Fibroblast of skin of left quadriceps (primary cell): ENCODE measurements at places on chromosomes 12 and 14.

DNA sequence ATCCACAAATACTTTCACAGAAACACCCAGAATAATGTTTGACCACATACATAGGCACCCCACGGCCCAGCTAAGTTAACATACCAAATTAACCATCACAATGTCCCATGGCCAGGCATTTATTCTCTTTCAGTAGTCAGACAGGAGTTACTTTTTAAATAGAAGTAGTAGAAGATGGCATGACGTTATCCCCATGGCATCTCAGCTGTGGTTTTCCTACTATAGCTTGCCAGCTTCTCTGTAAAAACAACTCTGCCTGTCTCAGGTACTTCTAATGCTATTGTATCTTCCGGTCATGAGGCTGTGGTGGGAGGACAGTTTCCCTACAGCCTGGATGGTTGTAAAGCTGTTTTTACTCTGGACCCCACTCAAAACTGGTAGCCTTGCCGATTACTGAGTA, 19.3 kb downstream of the CTSG start:
- no peak for DNase-seq

- peak; percentile 61 for DNase-seq
Observed at GRCh38 chr12:52871291-52872039, 22.7 kb upstream of the KRT78 start.

- no peak for DNase-seq
Observed at GRCh38 chr12:61161961-61162360, 1098.2 kb upstream of the USP15 start.

DNA sequence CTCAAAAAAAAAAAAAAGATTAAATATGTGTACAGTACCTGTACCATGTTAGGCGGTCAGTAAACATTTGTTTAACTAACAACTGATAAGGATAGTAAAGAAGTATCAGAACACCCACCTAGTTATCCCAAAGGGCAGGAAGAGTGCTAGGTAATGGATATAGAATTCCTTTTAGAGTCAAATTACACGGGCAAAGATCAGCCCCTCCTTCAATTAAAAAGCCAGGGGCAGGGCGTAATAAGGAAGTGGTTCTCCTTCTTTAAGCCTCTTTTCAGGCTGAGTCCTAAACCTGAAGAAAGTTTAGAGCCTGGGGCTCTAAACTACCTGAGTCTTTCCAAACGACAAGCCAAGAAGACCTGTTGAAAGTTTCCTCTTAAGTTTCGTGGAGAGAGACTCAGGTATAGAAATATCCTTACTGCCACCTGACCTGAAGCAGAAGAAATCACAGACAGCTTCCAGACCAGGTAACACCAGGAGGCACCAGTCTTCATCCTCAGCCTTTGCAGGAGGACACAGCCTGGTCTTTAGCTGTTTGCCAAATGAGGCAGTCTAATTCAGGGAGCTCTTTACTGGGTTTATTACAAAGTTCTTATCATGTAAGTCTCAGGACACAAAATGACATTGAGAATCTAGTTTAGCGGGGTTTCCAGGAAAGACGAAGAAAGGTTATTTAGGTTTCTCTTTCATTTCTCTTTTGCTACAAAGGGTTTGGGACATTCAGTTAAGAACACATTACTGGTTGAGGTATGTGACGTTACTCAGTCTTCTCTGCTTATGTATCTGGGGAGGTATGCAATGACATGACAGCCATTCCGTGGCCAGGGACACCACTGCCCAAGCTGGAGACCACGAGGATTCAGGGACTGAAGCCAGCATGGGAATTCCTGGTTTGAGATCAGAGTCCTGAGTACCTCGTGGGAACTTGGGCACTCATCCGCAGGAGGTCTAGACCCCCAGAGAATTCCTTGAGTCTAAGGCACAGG, at the start of gene BCL2L14:
Gene BCL2L14, plus strand, starts transcription at position 266 of the 983 bp plus-strand sequence. CDS start 8,367 bp downstream, outside the sequence.
- DNase-seq: no peak

GRCh38 chr12:34033628-34034296, 11.5 kb downstream of the ALG10 start:
- no peak for DNase-seq

DNA sequence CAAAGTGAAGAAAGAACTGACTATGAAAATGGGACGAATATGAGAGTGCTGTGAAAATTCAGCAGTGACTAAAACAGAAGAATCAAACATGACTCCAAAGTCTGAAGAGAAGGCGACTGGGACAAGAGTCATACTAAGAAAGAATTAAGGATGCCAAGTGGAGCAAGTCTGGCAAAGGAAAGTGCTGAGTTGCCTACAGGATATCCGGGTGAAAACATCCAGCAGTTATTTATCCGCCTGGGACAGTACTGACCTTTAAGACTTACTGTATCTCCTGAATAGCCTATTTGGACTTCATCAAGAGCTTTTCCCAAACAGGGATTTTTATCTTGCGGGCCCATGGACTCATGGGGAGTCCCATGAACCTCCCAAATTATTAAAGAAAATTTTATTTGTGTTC, 41.1 kb downstream of the KICS2 start:
- no peak for DNase-seq

DNA sequence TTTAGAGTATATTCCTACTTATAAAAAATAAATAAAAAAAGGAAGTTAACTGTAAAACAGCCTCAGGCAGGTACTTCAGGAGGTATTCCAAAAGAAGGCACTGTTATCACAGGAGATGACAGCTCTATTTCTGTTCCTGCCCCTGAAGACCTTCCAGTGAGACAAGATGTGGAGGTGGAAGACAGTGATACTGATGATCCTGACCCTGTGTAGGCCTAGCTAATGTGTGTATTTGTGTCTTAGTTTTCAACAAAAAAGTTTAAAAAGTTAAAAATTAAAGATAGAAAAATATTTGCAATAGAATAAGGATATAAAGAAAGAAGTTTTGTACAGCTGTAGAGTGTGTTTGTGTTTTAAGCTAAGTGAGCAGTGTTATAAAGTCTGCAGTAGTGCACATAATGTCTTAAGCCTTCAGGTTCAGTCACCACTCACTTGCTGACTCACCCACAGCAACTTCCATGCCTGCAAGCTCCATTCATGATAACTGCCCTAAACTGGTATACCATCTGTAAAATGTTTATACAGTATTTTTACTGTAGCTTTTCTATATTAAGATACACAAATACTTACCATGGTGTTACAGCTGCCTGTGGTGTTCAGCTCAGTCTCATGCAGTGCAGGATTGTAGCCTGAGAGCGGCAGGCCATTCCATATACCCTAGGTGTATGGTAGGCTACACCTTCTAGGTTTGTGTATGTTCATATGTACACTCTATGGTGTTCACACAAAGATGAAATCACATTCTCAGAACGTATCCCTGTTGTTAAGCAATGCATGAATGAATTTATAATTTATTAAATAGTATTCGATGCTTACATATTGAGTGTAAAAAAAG, 121.1 kb downstream of the ANO6 start:
- DNase-seq: peak; percentile 64

GRCh38 chr14:56798447-56799342, 11.6 kb downstream of the OTX2 start:
- DNase-seq: no peak

GRCh38 chr14:85350667-85351066, 179.3 kb upstream of the FLRT2 start:
- DNase-seq: no peak

GRCh38 chr14:61668282-61668681, 27.0 kb upstream of the HIF1A start:
- DNase-seq: no peak

- DNase-seq: no peak
Observed at GRCh38 chr12:130449291-130449690, 111.6 kb downstream of the PIWIL1 start.

GRCh38 chr14:41167040-41167439, 439.6 kb upstream of the LRFN5 start:
- no peak for DNase-seq

- DNase-seq: no peak
Observed at GRCh38 chr12:50529345-50529744, 24.6 kb downstream of the DIP2B start.

GRCh38 chr12:112792743-112793142, 1.2 kb downstream of the RPH3A start:
- no peak for DNase-seq

GRCh38 chr12:22124987-22125386, 79.0 kb downstream of the CMAS start:
- DNase-seq: no peak

GRCh38 chr12:80857311-80857710, 80.4 kb downstream of the LIN7A start:
- peak; percentile 50 for DNase-seq

GRCh38 chr14:91021991-91022621, 38.3 kb downstream of the RPS6KA5 start:
- peak; percentile 20 for DNase-seq

- no peak for DNase-seq
Observed at GRCh38 chr14:23939607-23940326, 13.8 kb upstream of the DHRS4 start.

- DNase-seq: peak; percentile 4
Observed at GRCh38 chr12:121038861-121039668, at the start of gene OASL. OASL (minus strand) TSS chr12:121039246; CDS start chr12:121038971, 275 bp downstream.

DNA sequence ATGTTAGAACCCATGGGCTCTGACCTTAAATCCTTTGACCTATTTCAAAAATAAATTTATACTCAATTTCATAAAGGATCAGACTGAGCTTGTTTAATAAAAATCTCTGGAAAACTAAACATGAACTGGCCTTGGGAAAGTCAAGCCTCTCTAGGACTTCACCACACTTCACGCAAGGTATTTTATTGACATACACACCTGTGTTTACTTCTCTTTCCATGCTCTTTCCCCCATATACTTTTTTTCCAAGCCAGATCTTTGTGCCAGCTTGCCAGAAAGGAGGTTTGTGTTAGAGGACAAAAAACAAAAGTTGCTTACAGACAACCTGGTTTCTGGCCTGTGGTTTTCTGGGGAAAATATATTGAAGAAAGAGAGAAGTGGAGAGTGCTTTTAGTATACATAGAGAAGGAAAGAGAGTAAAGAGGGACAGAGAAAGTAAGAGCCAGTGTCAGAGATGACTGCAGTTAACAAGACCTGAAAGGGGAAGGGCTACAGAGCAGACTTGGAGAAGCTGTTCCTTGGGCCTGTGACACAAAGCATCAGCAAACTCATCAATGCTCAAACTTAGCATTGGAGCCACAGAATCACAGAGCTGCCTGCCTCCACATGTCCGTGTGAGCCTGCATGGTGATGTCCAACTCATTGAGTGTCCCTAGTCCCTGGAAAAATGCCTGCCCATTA, 77.3 kb upstream of the TMTC2 start:
- no peak for DNase-seq

GRCh38 chr12:53224061-53224896, 7.7 kb downstream of the RARG start:
- no peak for DNase-seq

DNA sequence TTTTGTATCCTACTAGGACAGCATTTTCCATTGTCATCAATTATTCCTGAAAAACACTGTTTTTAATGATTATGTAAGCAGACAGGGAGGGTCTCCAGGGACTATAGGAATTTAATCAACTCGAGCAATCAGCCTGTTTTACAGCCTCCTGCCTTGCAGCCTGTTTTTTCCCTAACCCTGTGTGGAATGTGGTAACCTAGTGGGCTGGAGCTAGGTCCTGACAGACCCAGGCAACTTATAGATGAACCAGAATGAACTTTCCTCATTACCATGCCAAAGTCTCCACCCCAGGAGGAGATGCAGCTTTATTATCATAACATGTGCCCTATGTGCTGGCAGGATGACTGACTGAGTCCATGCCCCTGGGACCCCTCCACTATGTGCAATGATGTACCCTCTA, 375.1 kb downstream of the BMP4 start:
- DNase-seq: no peak

DNA sequence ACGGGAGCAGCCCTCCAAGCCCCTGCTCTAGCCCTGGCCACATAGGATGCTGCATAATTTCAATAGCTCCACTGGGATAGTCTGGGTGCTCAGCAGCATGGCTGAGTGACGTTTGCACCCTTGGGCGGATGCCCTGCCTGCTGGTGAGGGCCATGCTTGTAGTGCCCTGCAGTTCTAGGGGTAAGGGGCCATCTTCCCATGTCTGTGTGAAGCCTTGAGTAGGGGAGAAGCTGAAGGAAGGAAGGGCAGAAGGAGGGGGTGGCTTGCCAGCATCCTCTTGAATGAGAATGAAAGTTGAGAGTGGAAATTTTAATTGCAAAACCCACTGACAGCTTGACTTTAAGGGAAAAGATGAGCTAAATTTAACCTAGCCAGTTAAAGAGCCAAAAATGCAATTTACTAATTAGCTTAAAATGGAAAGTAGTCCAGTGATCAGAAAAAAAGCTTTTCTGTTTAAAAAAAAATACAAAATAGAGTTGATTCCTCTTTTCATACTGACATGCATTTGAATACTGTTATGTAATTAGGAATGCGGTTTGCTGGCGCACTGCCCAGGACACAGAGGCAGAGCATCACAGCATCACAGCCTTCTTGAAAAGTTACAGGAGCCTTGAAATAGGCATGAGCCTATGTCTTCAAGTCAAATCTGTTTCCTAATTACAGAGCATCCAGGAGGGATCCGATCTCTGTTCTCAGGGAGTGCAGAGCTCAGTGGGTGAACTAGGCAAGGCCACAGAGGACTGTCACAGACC, 18.5 kb upstream of the EML1 start:
- peak; percentile 44 for DNase-seq

- DNase-seq: no peak
Observed at GRCh38 chr14:105290621-105291346, 10.0 kb downstream of the BRF1 start.

GRCh38 chr14:101035466-101036225, 132.1 kb upstream of the RTL1 start:
- no peak for DNase-seq

DNA sequence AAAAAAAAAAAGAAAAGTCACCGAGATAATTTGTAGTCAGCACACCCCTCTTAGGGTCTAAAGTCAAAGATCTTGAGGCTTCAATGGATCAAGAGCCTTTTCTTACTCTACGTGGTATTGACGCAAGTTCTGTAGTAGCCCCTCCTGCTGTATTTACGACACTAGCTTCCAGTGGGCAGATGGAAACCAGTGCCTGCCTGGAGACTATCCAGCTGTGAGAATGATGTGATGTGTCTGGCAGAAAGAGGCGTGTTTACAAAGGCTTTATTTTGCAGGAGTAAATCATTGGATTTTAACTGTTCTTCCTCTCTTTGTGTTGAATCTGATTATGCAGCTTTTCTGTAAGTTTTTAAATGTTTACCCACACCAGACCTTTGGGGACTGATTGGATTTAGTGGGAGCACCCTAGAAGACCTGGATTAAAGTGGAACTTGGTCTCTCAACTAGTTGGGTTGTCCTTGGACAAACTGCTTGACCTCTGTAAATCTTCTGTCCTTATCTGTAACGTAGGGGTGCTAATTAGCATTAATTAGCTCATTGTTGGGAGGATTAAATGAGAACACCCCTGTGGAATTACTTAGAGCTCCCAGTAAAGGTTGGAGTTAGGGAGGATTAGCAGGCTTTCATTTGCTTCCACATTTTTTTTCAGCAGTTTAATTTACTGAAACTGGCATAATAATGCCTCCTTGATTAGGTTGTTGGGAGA, 72.4 kb downstream of the RASSF3 start:
- DNase-seq: peak; percentile 64
